ENCODE measurements at places on chromosomes 12 and 14.
A peak's percentile ranks its signal among the peaks of the same experiment; 100 is the strongest.

GRCh38 chr14:75140620-75141019 lies 13.8 kb upstream of the NEK9 start:
- DNase-seq: no peak

GRCh38 chr14:60003991-60004390 lies 84.0 kb downstream of the LRRC9 start:
- no peak for DNase-seq

DNA sequence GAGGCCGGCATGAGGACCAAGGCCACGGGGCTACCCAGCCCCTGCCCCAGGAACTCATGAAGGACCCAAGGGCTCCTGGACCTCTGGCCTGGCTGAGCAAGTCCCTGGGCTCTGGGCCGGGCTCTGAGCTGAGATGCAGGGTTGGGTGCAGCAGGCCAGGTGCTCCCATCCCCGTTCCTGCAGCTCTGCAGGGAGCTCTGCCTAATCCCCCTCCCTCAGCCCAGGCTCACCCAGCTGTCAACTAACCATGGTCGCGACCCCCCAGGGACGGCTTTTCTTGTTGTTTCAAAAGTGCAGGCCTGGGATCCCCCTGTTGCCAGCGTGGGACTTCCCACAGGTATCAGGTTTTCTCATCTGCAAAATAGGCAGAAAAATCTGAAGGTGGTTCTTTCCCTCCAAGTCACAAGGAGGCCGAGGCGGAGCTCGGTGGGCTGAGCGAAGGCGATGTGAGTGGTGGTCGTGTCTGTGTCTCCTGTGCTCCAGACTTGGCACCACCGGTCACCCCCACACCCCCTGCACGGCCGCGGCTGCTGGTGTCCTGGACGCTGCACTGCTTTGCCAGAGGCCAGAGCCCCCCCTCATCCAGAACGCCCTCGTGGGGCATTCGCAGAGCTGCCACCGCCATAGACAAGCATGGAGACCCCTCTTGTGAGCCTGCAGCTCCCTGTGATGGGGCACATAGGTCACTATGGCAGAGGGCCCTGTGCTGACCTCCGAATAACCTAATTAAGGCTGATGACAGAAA lies 22.5 kb upstream of the GALNT9 start:
- DNase-seq: no peak

DNA sequence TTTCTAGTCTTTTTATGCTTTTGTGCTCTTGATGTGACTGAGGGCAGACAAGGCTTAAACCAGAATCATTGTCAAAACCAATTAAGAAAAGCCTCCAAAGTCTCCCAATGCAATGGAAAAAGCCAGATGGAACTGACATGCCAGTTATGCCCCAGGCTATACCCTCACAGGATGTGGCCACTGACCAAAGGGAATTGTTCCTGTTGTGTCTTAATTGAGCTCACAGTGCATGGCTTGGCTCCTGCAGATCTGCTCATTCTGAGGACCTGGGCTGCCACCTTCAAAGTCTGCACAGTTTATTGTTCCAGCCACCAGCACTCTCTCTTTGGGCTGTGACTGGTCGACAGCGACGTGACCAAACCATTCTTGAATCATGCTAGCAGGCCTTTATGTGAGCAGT lies 17.1 kb upstream of the BICD1 start:
- no peak for DNase-seq

- no peak for DNase-seq
These were observed 33.0 kb downstream of the MTHFD1 start for GRCh38 chr14:64421166-64421565.

- no peak for DNase-seq
These were observed 393.0 kb downstream of the FSCB start for GRCh38 chr14:44113769-44114730.

- peak; percentile 39 for DNase-seq
These were observed 87.8 kb upstream of the DYNC1H1 start for GRCh38 chr14:101876555-101876938.

- no peak for DNase-seq
These were observed 188.7 kb downstream of the BCAT1 start for GRCh38 chr12:24760162-24760561.

- DNase-seq: no peak
These were observed 2.2 kb downstream of the HOXC6 start for GRCh38 chr12:54030442-54030801.

DNA sequence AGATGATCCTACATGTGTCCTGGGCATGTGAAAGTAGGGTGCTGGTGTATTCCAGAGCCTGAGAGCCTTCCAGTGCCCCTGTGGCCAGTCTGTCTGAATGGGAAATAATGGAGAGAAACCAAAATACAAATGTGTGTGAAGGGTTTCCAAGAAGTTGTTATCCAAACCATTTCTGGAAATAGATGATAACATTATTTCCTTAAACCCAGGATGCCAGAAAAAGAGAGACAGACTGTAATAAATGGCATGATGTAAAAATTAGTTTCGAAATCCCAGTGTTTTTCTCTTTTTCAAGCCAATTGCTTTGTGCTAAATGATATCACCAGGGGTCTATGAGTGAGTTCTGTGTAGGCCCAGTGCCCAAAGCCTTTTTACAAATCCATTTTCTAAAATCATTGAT lies 175.3 kb downstream of the PHLDA1 start:
- DNase-seq: no peak

GRCh38 chr12:104741077-104741476 lies 217.0 kb downstream of the SLC41A2 start:
- DNase-seq: no peak

GRCh38 chr12:38744041-38744440 lies 161.3 kb downstream of the CPNE8 start:
- no peak for DNase-seq
